PC-3 (cell line): ENCODE measurements at places on chromosomes 7 and 10. TPM values are rescaled to one million over a fixed set of nuclear protein-coding genes. Genes with fewer than 3 reads are reported as not detected.

DNA sequence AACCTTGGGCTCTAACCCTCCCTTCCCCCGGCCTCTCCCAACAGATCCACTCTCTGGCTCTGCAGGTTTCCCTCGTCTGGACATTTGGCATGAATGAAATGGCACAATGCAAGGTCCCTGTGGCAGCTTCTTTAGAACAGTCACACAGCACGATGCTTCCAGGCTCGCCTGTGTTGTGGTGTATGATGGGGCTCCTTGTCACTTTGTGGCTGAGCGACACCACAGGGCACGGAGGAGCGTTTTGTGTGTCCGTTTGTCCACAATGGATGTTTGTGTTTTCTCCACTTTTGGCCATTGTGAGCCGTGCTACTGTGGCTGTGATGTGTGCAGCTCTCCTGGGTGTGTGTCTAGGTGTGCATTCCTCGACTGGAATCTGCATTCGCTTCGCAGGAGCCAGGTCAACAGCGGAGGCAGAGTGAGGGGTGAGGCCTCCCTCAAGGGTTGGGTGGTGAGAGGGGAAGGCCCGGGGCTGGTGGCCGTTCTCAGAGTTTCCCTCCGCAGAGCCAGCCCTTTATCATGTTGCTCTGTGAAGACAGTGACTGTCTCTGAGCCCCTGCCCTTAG is 22.3 kb upstream of the SHH start:
- no peak for DNase-seq

GRCh38 chr10:111739125-111739873 is 444.3 kb downstream of the GPAM start:
- DNase-seq, result no peak

DNA sequence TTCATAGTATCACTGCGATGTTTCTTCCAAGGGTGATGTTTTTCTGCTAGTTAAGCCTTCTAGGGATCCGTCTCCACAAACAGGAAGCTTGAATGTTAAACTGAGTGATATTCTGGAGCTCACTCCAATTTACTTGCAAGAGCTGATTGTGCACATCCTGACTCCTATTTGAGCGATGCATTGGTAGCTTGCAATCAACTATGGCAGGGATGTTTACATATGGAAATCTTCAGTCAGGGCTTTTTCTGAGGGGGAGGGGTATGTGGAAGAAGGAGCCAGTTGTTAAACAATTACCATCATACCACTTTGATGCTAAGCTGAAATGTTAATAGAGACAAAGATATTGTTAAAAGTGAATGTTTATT is 43.2 kb upstream of the NXPH1 start:
- DNase-seq, result no peak

- no peak for DNase-seq
Observed at GRCh38 chr7:118696879-118697278, 472.4 kb downstream of the ANKRD7 start.

- no peak for DNase-seq
Observed at GRCh38 chr10:117662126-117662525, 119.6 kb downstream of the EMX2 start.

DNA sequence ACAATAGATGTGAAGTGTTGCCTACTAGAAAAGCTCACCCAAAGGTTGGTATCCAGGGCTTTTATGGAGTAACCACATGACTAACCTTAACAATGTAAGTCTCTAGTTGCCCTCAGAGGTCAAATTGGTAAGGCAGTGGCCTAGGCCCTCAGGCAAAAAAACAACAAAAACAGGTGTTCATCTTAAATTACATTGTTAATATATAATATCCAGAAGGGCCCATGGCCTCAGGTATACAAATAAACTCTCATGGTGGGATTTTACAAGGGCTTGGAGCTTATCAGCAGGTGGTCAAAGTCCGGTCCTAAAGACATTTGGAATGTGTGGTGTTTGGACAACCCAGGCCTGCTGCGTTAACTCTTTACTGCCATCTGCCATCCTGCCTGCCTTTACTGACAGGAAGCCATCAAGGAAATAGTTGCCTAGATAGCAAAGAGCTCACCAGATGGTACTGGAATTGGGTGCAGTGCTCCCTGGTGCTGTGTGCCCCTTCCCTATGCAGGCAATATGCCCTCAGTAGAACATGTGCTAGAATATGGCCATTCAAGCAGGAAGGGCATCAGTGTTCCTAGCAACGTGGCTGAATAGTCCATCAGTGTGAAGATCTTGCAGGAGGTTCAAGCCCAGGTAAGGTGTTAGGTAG is 36.2 kb downstream of the TOMM7 start:
- no peak for DNase-seq

GRCh38 chr7:129848436-129848835 is 104.3 kb downstream of the UBE2H start:
- DNase-seq, result no peak

DNA sequence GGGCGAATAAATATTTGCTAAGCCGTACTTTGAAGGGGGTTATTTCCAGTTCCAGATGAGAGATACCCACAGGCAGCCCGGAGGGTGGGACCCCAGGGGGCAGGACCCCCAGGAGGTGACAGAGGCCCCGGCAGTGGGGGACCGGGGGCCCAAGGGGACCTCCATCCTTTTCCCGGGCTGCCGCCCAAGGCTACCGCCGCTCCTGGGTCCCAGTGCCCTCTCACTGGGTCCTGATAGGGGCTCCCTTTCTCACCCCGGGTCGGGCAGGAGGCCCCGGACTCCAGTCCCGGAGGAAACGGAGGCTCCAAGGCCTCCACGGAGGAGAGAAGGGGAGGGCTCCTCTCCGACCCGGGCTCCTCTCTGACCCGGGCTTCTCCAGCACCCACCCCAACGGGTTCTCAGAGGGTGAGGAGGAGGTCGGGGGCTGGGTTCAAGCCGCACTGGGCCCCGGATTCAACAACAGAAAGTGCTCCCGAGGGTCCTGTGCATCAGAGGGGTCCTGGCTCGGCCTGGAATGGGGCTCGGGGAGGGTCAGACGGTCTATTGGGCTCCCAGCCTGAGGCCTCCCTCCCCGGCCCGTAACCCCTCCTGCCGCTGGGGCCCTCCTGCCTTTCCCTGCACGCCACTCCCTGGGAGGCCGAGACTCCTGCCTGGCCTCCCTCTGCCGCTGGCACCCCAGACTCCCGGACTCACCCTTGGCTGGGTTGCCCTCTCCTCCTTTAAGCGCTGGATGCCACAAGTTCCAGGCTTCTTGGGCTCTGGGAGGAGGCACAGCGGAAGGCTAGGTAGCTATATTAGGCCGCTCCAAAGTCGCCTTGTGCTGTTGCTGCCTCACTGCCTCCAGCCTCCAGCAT is 62.5 kb downstream of the ZNF37A start:
- no peak for DNase-seq

DNA sequence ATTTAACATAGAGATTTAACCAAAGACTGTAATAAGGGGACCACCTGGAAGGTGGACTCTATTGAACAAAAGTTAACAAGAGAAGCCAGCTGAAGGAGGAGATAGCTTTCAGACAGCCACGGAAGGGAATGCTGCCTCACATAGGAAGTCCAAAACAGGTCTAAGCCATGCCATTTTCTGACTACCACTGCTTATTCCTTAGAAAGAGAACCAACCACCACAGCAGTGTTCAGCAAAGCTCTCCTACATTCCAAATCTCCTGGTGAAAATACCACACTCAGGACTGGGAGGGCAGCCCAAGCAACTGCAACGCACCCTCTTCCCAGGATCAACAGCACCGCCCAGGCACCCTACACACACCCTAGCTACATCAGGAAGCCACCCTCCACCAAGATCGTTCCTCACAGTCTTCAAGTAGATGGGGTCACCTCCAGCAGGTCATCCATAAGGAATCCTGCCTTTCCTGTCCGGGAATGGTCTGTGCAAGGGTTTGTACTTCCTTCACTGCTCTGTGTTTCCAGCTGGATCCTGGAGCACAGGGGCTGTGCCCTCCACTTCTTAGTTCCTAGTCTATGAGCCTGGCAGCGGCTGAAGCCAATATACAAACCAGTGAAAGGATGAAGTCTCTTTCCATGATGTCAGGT is 2.5 kb downstream of the KIAA1549 start:
- DNase-seq, result peak; percentile 11

DNA sequence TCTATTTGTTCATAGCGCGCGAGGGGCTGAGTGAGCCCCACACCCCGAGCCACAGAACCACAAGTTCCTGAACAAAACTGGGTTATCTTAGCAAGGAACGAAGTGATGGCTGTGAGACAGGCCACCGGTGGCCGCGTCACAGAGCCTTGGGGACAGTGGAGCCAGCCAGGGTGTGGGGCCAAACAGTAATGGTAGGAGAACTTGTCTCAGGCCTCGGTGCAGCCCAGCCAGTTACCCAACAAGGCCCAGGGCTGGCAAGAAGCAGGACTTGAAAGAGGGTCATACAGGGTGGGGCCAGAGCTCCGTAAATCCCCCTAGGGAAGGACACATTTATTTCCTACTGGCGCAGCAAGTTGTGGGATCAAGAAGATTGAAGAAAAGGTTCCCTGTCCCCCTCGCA is 39.4 kb upstream of the TNS3 start:
- DNase-seq, result no peak

DNA sequence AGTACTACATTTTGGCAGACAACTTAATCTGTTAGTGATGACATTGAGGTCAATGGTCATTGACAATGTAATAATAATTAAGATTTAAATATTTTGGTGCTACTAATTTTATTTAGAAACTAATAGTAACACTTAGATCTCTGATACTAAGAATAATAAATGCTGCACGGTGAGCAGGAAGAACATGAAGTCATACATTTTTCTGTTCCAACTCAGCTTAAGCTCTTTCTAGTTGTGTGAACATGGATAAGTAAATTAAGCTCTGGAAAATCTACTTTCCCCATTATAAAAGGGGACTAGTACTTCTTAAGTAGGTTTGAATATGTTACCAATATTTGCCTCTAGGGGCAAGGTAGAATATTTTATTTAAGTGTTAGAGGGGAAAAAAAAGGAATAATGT is 65.9 kb upstream of the MEOX2 start:
- no peak for DNase-seq

DNA sequence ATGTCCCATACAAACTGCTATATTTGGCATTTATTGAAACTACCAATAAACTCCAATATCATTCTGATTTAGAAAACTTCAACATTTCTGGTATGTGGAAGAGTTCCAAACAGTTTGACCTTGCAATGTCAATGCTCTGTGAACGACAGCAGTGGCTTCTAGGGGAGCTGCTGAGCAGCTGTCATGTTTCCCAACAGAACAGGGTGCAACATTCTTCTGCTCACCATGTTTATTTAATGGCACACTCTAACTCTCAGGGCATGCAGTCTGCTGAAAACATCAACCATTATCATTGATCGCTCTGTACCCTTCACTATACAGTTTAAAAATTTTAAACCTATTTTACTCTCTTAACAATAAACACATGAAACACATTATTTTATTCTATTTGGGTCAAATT is 25.9 kb downstream of the LMOD2 start:
- no peak for DNase-seq

DNA sequence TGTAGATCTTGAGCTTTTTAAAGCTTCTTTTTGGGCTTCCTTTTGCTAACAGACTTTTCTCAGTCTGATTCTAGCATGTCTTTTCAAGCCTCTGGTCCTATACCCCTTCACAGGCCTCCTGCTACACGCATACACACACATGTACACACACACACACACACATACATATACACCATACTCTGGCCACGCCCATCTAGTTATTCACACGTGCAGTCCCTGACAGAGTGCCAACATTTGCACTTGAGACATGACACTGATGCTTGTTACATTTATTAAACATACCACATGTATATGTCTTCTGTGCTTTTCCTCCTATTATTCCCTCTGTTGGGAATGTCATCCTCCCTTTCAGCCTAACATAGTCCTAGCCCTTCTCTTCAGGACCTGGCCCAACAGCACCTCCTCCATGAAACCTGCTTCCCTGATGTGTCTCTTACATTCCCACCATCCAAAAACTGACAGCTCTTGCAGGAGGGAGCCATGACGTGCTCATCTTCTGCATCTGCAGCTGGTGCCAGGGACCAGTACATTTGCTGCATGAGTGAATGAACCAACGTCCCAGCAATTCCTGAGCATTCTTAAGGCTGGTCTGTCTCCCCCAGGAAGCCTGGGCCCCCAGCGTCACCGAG is 222.1 kb downstream of the ARHGAP12 start:
- DNase-seq, result no peak

DNA sequence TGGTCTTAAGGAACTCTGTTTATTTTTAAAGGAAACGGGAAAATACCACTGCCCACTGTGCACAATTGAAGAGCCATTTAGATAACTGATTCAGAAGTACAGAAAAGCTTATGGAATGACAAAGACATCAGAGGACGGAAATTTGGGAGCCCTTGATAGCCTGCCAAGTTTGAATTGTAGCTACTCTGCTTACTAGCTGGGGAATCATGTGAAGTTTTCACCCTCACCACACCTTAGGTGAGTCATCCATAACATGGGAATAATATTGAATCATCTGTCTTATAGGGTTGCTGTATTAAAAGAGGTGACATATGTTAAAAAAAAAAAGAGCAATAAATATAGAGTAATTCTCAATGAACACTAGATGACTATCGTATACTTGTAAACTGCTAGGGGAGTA is 1104.2 kb downstream of the GATA3 start:
- peak; percentile 54 for DNase-seq

DNA sequence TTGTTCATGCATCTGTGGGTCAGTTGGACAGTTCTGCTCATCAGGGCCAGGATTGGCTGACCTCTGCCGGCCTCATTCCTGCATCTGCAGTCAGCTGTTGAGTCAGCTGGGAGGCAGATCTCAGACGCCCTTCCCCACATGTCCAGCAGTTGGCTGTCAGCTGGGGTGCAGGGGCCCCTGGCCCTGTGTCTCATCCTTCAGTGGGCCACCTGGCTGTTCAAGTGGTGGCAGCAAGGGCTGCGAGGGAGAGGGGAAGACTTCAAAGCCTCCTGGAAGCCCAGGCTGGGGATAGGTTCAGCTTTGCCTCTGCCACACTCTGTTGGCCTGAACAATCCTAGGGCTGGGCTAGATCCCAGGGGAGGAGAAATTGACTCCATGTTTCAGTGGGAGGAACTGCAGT is 33.2 kb downstream of the TACR2 start:
- no peak for DNase-seq

DNA sequence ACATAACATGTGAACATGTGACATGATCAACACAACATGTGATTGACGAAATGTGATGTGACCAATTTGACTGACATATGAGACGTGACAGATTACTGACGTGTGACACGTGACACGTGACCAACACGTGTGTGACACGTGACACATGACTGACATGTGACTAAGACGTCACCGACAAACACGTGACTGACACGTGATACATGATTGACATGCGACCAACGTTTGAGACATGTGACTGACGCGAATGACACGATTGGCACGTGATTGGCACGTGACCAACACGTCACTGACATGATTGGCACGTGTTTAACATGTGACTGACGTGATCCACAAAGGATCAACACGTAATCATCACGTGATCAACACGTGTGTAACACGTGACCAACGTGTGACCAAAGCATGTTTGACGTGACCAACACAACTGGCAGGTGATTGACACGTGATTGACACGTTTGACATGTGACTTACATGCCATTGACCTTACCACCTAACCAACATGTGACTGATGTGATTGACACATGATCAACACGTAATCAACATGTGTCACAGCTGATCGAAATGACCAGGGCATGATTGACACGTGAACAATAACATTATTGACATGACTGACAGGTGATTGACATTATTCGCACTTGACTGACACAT is 23.7 kb downstream of the CRPPA start:
- no peak for DNase-seq

The BLNK gene
- total RNA-seq, result not detected in 2 replicates

The HOXA11 gene
- 26.6 and 31.4 TPM in 2 replicates for total RNA-seq

The SVOPL gene
- total RNA-seq, result not detected in 2 replicates

The C10orf53 gene
- not detected in 2 replicates for total RNA-seq

The TRPV5 gene
- not detected in 2 replicates for total RNA-seq

The TWIST1 gene
- total RNA-seq, result 15.7 and 22.3 TPM in 2 replicates
